NK-92 treated with Interleukin-12 subunit alpha and Interleukin-12 subunit beta, amount 100 ng/mL, for 24 hours (cell line): ENCODE measurements at places on chromosomes 16 and 17.

GRCh38 chr17:17536702-17537101 lies 40.5 kb upstream of the RASD1 start:
- DNase-seq: no peak

GRCh38 chr16:60329108-60329507 lies 1595.0 kb upstream of the GOT2 start:
- DNase-seq: no peak

DNA sequence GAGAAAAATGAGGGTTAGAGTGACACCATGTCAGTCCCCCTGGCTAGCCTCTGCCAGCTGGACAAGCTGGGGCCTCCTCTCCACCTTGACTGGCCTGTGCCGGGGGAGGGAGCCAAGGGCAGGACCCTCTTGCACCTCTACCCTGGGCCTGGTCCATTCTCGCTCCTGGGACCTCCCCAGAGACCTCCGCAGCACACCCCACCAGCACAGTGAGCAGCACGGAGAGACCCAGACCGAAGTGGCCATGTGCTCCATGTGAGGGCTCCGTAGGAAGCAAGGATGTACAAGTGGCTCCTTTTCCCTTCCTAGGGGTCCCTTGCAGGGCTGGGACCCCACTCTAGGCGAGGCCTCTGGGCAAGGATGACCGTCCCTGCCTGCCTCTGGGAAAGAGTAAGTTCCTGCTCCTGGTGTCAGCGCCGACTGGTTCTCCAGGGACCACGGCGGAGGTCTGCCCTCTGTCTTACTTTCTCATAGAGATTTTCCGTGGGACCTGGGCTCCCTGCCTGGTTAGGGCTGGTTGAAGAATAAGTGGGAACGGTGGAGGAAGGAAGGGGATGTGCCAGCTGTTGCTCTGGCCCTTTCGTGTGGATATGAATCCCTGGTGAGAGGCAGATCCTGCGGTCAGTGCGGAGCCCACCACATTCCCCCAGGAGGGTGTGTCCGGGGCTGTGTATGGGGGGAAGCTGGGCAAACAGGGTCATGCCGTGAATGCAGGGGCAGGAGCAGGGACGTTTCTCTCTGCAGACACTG lies 124.2 kb downstream of the METRNL start:
- DNase-seq: no peak

DNA sequence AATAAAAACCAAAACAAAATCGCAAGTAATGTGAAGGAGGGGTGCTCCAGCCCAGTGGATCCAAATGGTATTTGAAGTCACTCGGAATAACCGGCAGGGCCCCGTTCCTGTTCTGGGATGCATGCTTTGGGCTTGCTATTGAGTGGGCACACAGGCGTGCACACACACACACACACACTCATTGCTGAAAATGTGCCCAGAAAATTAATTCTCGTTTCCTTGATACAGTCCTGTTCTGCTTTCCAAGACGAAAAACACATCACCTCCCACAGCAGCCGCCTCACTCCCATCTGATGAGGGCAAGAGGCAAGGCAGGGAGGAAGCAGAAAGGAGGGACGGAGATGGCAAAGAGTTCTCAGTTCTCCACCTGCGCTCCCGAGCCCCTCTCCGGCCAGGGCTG lies 62.2 kb upstream of the SDK2 start:
- no peak for DNase-seq

DNA sequence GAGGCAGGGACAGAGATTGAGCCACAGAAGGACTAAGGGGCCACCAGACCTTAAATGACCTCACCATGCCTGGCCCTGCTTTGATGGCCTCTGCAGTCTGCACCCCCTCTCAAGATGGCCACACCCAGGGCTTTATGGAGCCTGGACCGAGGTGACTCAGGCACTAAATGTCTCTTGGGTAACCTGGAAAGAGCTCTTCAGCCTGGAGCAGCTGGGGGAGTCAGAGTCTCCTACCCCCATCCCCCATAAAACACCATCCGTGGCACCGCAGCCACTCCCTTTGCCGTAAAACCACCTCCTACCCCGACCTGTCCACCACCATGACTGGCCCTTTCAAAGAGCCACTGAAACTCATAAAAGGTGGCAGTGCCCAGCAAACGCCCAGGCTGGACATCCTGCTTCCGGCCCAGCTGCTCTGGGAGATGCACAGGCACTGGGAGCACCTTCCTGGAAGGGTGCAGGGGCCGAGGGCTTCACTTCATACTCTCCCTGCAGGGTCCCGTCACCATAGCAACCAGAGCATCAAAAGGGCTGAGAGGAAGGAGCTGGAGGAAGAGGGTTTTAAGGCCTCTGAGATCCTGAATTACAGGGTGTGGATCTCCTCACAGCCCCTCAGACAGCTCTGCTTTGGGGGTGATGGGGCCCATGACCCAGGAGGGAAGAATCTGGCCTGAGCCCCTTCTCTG lies 22.3 kb downstream of the FOXN1 start:
- DNase-seq: no peak

DNA sequence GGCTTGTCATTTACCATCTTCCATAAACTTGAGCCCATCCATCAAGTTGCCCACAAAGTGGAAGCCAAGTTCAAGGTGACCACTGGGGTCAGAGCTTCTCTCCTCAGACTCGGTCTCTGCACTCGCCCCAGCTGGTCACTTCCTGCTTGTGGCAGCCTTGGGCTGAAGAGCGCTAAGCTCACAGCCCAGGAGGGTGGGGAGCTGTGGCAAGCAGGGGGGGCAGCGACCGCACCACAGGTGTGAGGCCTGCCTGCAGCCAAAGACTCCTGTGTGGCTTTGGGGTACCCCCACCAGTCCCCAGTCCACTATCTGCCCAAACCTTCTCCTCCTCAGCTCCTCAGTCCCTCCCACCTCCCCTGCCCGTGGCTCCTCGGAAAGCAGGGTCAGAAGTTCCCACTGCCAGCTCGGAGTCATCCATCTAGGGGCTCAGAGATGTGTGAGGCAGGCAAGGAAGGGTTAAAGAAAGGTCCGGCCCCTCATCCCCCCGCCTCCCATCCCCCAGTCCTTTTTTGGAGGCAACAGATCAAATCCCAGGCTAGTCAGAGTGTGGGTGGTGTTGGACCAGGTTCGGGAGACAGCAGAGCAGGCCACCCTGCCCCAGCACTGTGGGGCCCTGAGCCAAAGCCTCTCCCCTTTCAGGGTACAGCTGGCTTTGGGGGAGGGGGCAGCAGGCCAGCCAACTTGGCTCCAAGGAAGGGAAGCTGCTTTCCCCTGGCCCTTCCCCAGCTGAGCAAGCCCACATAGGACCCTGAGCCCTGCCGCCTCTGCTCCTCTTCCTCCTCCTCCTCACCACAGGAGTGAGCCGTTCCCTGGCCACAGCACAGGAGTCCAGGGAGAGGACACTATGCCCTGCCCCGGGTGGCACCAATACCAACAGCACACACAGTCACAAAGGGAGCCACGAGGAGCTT lies 3.2 kb downstream of the CSF3 start:
- no peak for DNase-seq
